ENCODE measurements at places on chromosomes 4 and X.

DNA sequence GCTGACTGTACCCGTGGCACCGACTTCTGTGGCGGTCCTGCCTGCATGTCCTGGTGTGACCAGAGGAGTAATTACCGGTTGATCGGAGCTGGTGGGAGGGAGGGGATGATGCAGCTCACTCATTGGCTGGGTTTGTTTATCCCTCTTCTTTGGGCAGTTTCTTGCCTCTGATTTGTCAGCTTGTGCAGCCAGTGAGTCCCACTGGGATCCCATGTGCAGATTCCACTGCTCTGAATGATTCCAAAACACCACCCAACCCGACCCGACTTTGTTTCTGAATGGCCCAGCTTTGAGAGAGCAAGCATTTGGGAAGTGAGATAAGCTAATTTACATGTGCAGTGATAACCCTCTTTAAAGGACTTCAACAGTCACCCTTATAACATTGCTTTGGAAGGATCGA, 13.8 kb downstream of the FHDC1 start:
- no peak for DNase-seq

- no peak for DNase-seq
Measured at GRCh38 chrX:8815460-8816065, 14.4 kb upstream of the FAM9A start.

- peak; percentile 72 for DNase-seq
Measured at GRCh38 chr4:8773124-8773931, 98.3 kb downstream of the HMX1 start.

DNA sequence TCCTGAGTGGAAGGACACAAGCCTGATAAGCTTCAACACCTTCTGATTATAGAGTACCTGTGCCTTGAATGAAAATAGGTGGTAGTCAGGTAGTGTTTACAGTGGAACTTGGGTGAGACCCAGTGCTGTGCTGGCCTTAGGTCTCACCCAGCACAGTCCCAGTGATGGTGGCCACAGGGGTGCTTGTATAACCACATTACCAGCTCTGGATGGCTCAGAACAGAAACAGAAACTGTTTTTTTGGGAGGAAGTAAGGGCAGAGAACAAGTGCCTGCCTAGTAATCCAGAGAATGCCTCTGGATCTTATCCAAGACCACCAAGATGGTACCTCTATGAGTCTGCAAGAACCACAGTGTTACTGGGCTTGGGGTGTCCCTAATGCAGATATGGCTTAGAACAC, 171.5 kb upstream of the DIPK2B start:
- no peak for DNase-seq

DNA sequence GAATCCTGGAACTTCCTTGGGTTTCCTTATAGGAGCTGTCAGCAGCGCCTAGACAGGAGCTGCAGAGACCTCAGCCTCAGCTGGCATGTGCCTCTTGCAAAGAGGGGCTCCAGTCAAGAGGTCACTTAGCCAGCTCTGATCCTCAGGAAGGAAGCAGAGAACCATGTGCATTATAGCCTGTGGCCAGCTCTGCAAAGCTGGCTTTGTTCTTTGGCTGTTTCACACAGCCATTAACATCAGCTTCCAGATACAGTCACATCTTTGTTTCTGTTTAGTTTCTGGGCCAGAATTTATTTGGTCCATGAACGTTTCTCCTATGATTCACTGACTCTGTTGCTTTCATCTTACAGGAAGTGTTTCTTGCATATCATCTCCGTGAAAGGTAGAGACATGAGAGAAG, 92.4 kb downstream of the CC2D2A start:
- no peak for DNase-seq

DNA sequence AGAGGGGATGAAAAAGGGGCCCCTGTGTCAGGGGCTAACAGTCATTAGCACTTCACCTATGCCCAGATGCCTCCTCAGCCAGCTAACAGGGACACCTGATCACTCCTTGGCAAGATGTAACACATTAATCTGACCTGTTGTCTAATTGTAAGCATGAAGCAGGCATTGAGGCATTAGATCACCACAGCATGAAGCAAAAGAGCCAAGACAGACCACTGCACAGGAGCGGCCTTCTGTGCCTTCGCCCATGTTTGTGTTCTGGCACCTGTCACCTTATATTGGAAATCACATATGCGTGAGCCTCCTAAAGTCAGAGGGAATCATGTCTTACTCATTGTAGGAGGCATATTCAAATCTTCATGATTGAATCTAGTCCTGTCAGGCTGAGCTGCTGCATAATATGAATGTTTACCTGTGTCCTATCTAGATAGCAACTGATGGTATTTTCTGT, 48.4 kb downstream of the PTTG2 start:
- DNase-seq, result no peak

GRCh38 chr4:182640932-182641331, 276.3 kb downstream of the DCTD start:
- no peak for DNase-seq

DNA sequence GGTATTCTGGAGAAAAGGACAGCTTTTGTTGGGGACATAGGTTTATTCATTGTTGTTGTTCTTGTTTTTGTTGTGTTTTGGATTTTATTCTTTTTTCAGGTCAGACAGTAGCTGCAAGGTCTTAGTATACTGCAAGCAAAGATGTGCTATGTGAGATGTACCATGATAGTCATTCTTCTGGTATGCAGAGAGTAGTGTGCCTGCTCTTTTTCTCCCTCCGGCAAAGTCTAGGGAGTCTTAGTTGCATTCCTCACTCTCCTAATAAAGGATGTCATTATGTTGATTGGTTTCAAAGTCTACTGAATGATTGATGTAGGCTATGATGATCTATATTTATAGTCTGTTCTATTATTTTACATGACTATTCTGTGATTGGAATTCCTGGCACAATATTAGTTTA, 119.9 kb upstream of the POF1B start:
- no peak for DNase-seq

- DNase-seq, result no peak
Measured at GRCh38 chrX:47618923-47619485, 653 bp downstream of the SYN1 start.

- DNase-seq, result no peak
Measured at GRCh38 chr4:130054908-130055307, 959.0 kb downstream of the C4orf33 start.

DNA sequence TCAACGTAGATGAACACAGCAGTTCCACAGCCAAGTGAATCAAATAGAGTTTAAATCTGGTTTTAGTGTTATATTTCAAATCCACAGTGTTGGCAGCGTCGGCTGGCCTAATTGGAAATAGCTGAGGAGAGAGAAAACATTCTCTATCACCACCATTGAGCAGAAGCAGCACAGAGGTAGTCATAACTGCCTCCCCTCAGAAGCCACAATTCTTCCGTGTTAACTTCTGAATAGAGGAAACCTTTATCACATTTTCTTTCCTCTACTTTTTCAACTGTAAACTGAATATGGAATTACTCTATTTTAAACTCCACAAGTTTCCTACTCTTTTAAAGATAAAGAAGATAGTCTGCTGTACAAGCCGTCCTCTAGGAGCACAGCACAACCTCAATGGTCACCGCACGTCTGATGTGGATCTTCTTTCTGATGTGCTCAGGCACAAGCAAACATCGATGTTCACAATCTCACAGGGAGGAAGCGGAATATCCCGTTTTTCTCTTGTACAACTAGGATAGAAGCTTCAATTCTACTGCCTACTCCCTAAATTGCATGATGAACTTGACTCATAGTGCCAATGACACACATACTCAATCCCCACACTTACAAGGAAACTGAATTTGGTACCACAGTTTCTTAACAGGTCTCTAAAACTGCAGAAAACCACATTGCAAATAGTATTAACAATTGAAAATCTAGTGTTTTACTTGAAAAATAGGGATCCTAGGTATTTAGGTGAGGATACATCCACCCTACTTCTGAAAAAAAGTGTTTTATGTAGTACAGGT, 217.8 kb upstream of the ETNPPL start:
- DNase-seq, result no peak

DNA sequence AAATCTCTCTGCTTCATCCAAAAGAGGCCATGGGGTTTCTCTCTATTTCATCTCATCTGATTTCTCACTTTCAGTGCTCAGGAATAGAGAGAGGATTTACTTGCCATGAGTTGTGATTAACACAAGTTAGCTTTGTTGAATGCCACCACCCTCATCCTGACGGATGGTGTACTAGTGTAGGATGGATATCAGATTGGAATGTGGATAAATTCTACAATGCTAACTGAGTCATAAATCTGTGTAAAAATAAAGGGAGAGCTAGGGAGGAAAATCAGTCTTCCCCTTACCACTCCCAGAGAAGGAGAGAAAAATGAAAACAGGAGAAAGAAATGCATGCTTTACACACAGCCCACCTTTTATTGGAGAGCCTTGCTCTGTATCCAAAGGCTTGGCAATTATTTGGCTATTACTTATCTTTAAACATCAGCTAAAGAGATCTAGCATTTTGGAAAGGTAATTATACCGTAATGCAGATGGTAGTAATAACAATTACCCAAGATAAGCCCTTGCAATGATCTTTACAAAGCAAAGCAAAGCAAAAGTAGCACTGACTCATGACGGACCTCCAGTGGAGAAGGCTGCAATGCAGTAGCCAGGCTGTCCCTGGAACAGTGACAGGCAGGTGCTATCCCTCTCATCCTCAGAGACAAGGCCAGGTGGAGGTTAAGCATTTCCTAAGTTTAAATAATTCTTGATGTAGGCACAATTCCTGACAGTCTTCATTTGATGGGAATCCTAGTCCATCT, 306.3 kb upstream of the PPARGC1A start:
- DNase-seq, result no peak

DNA sequence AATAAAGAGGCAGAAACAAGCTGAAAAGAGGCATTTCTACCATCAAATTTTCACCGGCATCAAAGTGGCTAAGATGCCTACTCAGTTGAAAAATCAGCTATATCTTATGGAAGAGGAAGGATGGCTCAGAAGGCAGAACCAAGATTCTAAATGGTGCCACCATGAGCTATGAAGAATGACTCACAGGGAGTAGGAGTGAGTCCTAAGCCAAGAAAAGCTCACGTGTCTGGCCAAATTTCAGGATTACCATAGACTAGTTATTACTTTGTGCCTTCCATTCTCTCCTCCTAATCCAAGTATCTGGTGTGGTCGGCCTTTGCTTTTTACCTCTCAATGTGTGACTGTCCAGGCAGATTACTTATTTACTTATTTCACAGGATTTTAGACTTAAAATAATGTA, 54.8 kb downstream of the BMP3 start:
- no peak for DNase-seq

- no peak for DNase-seq
Measured at GRCh38 chr4:145293658-145294057, 113.3 kb upstream of the OTUD4 start.

GRCh38 chr4:73391774-73392173, 12.3 kb upstream of the ALB start:
- no peak for DNase-seq

DNA sequence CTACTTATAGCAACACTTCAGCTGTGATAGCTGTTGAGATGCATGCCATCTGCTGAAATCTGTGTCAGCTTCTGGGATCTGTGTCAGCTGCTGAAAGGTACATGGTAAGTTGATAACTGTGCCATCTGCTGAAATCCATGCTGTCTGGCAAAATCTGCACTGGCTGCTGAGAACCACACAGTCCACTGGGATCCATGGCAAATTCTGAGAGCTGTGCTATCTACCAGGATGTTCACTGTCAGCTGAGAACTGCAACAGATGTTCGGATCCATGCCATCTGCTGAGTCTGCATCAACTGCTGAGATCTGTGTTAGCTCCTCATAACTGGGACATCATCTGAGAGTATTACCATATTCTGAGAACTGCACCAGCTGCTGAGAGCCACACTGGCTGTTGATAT, 430.5 kb upstream of the POU3F4 start:
- no peak for DNase-seq

DNA sequence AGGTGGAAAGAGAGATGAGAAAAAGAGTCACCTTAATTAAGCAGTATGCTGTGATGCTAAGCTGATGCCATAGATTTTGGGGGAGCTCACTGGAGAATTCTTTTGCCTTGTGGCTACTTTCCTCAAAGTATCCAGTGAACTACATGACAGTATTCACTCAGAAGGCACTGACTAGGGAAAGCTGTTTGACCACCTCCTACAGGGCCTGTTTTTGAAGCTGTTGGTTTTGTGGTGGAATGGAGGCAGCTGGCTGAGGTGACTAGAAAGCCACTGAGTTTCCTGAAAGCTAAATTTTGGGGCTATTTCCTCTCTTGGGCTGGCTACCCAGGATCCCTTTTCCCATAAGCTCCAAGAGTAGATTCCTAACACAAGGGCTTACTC, 124.8 kb upstream of the EOLA2 start:
- no peak for DNase-seq

DNA sequence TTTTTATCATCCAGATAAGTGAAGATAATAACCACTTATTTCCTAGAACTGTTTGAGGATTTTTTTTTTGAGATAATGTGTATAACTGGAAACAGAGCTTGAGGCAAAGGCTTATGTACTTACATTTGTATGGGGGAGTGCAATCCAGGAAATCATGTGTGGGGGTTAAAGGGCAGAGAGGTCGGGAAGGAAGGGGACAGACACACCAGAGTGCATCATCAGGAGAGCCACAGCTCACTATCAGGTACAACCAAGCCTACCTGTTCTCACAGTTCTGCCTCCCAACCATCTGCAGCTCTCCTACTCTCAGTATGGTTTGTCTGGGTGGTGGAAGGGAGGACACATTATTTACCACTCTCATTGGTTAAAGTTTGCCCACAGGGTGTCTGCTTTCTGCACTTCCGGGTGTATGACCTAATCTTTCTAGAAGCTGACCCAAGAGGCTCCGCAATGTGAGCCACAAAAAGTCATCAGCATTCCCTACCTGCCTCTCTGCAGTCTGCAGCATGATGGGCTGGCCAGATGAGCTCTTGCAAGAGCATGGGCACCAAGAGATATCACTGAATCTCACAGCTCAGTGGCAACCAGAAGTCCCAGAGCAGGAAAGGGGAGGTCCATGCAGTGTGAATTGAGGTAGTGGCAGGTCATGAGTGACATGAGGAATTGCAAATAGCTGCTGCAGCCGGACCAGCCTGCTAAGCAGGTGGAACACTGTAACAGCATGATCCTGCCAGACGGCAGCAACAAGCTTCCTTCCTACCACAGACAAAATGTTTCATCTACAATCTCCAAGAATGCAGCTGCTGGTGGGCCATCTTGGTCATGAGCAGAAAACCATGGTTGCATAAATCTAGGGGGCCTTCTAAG, 36.9 kb upstream of the SPRY1 start:
- DNase-seq, result no peak

All from spleen (tissue), 13 donors.